ENCODE measurements at places on chromosomes 3 and 15.

GRCh38 chr15:98873441-98874218 is 134.0 kb downstream of the PGPEP1L start:
- DNase-seq, result no peak

- no peak for DNase-seq
Observed at GRCh38 chr3:20256144-20256543, 70.1 kb upstream of the SGO1 start.

- DNase-seq, result no peak
Observed at GRCh38 chr15:59818336-59818735, 129.2 kb upstream of the BNIP2 start.

DNA sequence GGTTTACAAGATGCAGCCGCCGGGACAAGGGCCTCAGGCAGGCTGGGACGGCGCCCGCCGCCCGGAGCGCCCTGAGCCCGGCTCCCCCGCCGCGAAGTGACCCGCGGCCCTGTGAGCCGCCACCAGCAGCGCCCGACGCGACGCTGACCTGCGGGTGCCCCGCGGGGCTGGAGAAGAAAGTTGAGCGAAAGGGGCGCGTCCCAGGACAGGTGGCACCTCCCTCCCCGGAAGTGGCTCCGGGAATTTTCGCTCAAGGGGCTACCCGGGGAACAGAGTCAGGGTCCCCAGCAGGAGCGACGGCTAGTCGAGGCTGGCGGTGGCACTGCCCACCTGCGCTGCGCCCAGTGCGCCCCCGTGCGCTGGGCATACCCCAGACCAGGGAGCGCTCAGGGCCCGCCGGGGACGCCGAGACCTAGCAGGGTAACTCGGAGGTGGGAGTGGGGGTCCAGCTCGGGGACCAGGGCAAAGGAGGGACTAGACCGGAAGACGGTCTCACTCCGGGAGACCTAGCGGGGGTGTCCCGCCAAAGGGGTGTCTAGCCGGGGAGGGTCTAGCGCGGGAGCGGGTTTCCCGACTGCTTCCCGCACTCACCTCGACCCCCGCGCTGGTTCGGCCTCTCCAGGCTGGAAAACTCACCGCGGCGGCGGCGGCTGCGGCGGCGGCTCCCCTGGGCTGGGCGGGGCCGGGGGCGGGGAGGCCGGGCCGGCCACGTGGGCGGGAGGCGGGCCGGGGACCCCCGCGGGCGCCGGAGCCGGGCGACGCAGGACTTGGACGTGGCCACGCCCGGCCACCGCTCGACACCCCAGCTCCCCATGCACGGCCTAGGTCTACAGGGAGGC is 18.4 kb downstream of the SPATA12 start:
- DNase-seq, result no peak

GRCh38 chr3:15467227-15468181 is 40.1 kb downstream of the EAF1 start:
- no peak for DNase-seq

DNA sequence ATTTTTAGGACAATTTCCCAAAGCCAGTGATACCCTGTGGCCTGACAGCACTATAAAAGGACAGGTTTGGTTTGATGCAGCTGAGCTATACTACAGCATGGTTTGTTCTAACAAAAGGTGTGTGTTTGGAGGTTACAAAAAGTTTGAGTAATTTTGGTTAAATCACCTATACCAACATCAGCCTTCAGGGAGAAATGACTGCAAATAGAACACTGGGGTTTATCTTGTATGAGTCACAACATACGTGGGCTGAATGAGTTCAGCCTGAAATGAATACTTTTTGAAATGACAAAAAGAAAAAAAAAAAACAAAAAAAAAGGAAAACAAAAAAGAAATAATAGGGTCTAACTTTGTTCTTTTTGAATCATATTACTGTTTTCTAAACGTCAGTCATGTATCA is 345.7 kb downstream of the CNTN3 start:
- no peak for DNase-seq

GRCh38 chr3:16183601-16184270 is 9.3 kb downstream of the GALNT15 start:
- DNase-seq, result no peak

GRCh38 chr3:3772920-3773319 is 26.3 kb upstream of the LRRN1 start:
- no peak for DNase-seq

DNA sequence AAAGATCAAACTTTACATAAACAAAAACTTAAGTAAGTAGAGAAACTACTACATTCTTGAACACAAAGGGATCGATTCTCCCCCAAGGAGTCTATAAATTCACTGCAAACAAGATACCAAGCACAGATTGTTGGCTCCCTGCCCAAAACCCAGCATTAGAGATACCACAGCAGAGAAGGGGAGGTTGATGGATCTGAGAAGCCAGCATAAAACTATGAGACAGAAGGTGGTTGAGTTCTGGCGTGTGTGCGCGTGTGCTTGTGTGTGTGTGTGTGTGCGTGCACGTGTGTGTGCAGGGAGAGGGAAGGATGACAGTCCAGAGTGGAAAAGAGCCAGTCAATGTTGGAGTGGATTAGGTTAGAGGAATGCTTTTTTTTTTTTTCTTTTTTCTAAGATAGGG is 143.2 kb upstream of the PRR20G start:
- no peak for DNase-seq

- no peak for DNase-seq
Observed at GRCh38 chr3:16940769-16941700, 56.3 kb downstream of the PLCL2 start.

- DNase-seq, result no peak
Observed at GRCh38 chr3:120875989-120876388, 32.0 kb upstream of the STXBP5L start.

- DNase-seq, result no peak
Observed at GRCh38 chr3:32384938-32385337, 6.7 kb upstream of the CMTM7 start.

- DNase-seq, result no peak
Observed at GRCh38 chr3:120174811-120175539, 80.7 kb upstream of the GSK3B start.
